Thoracic aorta (tissue), 2 donors: ENCODE measurements at places on chromosomes 12 and 14. TPM values are rescaled to one million over a fixed set of nuclear protein-coding genes. Genes with fewer than 3 reads are reported as not detected.

- no peak for DNase-seq
Observed at GRCh38 chr12:93125126-93125525, 196.0 kb upstream of the EEA1 start.

DNA sequence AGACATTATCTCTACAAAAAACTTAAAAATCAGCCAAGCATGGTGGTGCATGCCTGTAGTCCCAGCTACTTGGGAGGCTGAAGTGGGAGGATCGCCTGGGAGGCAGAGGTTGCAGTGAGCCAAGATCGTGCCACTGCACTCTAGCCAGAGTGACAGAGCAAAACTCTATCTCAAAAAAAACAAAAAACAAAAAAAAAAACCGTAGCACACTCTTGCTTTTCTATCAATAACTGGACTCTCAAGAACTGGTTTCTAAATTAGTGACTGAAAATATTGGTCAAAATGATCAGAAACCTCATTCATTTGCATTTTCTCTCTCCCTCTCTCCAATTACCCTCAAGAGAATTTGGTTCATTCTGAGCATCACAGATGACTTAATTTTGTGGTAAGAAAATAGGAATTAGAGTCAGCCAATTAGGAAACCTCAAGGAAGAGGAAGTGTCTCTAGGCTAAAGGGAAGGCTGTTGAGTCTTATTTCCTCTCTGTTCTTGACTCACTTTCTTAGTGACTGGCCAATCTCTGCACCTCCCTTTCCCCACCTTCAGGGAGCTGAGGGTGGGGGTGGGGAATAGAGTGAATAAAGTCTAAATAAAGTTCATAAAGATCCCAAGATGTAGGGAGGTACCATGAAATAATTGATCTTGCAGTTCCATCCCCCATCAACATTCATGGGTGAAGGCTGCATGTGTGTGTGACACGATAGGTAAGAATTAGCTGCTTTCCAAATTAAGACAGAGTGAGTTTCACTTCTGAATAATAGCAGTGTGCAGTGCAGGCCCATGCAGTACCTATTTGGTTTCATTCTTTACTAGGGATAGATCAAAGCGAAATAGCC is 6.8 kb upstream of the PSMA6 start:
- no peak for DNase-seq

GRCh38 chr12:106711316-106711715 is 63.2 kb upstream of the RIC8B start:
- DNase-seq = no peak

DNA sequence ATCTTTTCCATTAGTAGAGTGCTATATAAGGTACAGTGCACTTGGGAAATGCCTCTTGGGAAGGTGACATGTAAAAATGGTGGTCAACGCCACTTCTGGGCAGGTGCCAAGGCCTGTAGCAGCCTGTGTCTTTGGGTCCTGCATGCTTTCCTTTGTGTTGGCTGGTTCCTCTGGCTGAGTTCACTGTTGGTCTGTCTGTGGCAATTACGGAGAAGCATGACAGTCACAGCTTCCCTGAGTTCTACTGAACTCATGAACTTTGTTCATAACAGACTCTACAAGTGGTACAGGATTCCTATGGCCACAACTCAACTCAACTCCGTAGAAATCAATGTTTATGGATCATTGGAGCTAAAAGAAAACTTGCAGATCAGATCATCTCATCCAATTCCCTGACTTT is 98.0 kb downstream of the CACNA1C start:
- DNase-seq = no peak

DNA sequence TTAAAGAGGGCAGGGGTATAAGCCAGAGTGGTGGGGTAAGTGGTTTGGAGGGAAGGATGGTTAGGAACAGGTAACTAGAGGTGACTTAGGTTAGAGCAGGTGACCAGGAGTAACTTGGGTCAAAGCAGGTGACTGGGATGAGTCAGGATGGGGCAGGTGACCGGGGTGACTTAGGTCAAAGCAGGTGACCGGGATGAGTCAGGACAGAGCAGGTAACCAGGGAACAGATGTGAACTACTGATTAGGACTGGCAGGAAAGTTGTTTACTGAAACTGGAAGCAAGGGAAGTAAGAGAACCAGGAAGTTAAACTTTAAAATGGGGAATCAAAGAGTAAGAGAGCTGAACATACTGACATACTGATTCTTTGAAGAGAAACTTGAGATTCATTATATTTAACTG is 57.4 kb downstream of the FSCB start:
- DNase-seq = no peak

DNA sequence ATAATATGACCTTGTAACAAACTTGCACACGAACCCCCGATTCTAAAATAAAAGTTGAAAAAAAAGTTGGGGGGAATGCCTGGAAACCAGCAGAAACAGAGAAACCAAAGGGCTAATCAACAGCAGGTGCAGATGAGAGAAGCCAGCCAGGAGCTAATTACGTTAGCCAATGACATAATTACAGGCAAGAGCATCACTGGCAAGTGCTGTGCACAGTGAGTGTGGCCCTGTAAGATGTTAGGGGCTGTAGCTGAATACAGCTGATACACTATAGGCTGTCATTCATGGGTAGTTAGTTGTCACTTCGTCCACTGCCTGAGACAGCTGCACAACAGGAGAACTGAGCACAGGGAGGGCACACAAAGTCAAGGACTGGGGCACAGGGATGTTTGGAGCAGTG is 7.3 kb upstream of the FGF23 start:
- no peak for DNase-seq

DNA sequence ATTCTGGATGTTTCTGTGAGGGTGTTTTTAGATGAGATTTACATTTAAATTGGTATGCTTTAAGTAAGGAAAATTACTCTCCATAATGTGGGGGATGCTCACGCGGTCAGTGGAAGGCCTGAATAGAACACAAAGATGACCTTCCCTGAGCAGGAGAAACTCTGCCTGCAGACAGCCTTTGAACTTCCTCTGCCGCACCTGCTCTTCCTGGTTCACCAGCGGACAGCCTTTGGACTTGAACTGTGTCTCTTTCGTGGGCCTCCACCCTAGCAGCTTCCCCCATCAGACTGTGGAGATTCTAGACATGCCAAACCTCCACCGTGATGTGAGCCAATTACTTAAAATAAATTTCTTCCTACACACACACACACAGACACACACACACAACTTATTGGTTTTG is 210.7 kb downstream of the EFCAB11 start:
- no peak for DNase-seq

RAB5B gene
- total RNA-seq = 70.3 TPM

KERA gene
- total RNA-seq = not detected

SERPINA10 gene
- not detected for total RNA-seq

PRPF40B gene
- total RNA-seq = 21.9 TPM
